ENCODE measurements at places on chromosomes 16 and 17. TPM values are rescaled to one million over a fixed set of nuclear protein-coding genes. Genes with fewer than 3 reads are reported as not detected.

DNA sequence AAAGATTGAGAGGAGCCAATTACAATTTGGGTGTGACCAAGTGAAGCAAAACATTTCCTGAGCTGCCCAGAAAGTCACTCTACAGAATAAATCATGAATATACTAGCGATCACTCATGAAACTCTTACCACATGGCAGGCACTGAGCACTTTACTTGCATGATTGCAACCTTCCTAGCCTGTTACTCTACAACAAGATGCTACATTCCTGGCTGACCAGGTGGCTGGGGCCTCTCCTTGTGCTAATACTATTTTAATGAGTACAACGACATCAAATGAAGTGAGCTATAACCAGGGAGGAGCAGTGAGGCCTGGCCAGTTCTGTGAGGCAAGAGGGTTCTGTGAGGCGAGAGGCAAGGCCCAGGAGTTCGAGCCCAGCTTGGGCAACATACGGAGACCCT, 75.2 kb downstream of the CPPED1 start:
- no peak for DNase-seq

DNA sequence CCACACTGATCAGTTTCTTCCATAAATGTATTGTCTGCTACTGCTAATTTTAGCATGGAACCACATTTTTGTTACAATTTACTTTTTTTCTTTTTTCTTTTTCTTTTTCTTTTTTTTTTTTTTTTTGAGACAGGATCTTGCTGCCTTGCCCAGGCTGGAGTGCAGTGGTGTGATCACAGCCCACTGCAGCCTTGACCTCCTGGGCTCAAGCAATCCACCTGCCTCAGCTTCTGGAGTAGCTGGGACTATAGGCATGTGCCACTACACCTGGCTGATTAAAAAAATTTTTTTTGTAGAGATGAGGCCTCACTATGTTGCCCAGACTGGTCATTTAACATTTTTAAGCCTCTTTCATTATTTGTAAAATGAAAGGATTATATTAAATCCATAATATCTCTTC, 19.1 kb downstream of the ZPBP2 start:
- DNase-seq: no peak

DNA sequence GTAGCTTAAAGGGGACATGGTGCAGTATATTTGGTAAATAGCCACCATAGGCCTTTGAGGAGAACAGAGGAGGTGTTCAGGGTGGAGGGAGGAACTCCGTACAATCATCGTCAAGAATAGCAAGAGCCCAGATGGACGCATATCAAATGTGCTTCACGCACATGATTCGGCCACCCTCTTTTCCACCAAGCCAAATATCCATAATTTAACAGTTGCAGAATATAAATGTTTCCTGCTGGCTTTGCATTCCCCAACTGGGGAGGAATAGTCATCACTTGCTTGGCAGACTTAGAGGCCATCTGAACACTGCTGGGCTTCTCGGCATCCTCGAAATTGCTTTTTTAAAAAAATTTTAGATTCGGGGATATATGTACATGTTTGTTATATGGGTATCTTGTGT, 111.9 kb upstream of the ERCC4 start:
- DNase-seq: no peak

CD300A gene
- not detected for total RNA-seq

ASPSCR1 gene
- total RNA-seq: 31.5 TPM

DNA sequence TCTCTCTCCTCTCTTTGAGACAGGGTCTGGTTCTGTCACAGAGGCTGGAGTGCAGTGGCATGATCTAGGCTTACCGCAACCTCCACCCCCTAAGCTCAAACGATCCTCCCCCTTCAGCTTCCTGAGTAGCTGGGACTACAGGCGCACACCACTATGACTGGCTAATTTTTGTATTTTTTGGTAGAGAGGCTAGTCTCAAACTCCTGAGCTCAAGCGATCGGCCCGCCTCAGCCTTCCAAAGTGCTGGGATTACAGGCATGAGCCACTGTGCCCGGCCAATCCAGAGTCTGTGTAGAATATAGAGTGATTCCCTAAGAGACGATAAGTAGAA, 65.8 kb upstream of the RPH3AL start:
- no peak for DNase-seq

ENO3 gene
- total RNA-seq: 4.8 TPM

NOL11 gene
- total RNA-seq: 56.5 TPM

GRCh38 chr16:19068237-19068815, 912 bp downstream of the COQ7 start:
- no peak for DNase-seq

GRCh38 chr17:4394208-4395110, 28.0 kb upstream of the UBE2G1 start:
- no peak for DNase-seq

DNA sequence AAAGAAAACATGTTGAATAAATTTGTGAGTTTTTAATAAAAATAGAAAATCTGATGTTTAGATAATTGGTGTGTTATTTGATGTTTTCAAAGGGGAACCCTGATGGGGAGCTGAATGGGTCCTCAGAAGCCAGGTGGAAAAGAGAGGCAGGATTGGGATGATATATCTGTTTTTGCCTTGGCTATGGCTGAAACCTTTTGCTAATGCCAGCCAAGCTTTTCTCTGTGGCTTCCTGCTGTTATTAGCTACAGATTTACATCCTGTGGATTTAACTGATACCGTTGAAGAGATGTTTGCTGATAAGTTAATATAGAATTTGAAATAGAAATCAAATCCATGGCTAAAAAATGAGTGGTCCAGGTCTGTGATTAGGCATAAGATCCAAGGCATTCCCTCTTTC, 4.2 kb upstream of the AATF start:
- DNase-seq: no peak

KRT40 gene
- total RNA-seq: 2.3 TPM

LPO gene
- total RNA-seq: not detected
